ENCODE measurements at places on chromosomes 3 and 15.

DNA sequence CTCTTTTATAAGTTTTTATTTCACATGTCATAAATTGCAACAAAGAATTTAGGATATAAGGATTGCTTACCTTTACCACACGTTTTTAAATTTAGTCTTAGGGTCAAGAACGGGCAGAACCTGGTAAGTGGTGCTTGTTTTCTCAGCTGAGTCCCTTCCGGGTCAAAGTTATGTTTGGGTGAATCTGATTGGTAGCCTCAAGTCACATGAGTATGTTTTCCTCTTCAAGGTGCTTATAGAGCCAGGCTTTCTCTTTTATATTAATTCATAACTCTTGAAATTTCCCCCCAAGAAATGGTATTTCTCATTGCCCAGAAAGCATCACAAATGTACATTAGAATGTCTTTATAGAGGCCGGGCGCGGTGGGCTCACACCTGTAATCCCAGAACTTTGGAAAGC lies 415.7 kb upstream of the ROBO2 start:
- DNase-seq: no peak

DNA sequence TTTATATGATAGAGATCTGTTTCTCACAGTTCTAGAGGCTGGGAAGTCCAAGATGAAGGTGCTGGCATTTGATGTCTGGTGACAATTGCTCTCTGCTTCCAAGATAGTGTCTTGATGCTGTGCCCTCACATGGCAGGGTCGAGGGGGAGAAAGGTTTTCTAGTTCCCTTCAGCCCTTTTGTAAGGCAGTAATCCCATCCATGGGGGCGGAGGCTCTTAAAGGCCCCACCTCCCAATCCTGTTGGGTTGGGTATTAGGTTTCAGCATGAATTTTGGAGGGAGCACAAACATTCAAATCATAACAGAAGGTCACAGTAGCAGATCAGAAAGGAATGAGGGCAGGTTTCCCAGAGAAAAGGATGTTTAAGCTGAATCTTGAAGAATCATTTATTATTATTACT lies 601.7 kb upstream of the ZNF717 start:
- no peak for DNase-seq

GRCh38 chr15:89340573-89340972 lies 5.9 kb upstream of the POLG start:
- no peak for DNase-seq

DNA sequence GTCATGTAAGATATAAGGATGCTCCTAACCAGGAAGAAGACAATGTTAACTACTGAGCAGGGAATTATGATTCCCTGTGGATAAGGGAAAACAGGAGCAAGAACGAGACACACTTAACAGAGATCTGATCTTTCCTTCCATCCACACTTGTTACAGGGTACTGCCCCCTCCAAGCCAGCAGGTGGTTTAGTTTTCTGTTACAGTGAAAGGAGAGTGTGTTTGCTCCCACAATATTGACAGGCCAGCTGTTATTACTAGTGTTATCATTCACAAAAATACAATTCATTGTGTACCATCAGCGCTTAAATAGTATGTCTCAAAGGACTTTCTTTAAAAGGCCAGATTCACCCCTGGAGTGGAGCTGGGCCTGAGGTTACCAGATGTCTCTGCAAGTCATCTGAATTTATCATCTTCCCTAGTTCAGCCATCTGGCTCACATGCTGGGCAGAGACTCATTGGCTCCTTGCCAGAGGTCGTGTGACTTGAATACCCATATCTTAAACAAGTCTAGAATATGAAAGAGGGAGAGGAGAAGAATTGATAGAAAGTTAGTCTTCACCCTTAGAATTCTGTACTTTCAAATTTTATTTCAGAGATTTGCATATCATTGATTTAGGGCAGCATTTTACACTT lies 16.8 kb upstream of the FMN1 start:
- no peak for DNase-seq

- DNase-seq: no peak
Observed at GRCh38 chr15:63719281-63719680, 114.5 kb downstream of the HERC1 start.

DNA sequence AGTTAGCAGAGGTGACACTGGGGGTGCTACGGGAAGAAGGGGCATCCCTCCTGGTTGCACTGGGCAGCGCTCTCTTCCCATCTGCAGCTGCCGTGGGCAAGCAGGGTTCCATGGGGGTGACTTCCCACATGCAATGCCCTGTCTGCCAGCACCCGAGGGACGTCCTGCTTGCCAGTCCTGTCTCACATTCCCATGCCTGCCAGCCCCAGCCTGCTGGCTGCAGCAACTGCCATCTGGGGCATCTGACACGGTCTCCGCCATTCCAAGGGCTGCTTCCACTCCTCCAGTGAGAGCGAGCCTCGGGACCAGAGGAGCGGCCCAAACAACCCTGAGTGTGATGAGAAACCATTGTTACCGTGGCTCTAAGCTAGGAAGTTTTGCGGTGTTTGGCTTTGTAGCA lies 45.4 kb upstream of the RPL32 start:
- no peak for DNase-seq

DNA sequence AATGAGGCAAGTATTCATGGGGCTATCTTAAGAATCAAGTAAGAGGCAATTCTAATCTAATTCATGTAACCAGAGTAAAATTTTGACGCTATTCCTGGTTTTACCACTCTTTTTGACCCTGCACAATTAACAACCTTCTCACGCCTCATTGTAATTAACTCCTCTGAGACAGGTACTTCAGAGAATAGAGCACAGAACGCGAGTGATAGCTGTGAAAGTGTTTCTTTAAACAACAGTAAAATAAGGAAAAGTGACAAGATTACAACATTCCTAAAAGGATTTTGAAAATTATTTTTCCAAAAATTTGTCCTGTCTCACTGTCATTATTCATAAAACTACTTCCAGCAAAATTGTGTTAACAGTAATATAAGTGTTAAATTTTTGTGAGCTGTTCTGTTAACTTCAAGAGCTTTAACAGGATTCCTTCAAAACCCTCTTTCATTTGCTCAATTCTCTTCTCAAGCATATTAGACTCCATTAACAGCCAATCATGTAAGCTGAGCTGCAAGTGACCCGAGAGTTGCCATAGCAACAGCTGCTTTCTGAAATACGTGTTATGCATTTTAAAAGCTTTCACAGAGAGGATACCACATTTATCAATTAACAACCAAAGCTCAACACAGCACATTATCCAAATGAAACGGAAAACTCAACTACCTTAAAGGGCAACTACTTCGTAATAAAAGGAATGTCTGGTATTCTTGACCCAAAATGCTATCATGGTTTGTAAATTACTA lies 93.1 kb downstream of the STAG1 start:
- no peak for DNase-seq

GRCh38 chr3:104368760-104369159 lies 997.9 kb upstream of the ALCAM start:
- DNase-seq: no peak

- no peak for DNase-seq
Observed at GRCh38 chr15:71344316-71344715, 229.0 kb downstream of the THSD4 start.

All from liver (tissue), 10 donors.